B cell (primary cell): ENCODE measurements at places on chromosomes 13 and 19.

GRCh38 chr13:64305246-64305645 lies 2889.6 kb upstream of the PCDH20 start:
- no peak for DNase-seq

- no peak for DNase-seq
These were observed 232.5 kb upstream of the SERP2 start for GRCh38 chr13:44140888-44141724.

DNA sequence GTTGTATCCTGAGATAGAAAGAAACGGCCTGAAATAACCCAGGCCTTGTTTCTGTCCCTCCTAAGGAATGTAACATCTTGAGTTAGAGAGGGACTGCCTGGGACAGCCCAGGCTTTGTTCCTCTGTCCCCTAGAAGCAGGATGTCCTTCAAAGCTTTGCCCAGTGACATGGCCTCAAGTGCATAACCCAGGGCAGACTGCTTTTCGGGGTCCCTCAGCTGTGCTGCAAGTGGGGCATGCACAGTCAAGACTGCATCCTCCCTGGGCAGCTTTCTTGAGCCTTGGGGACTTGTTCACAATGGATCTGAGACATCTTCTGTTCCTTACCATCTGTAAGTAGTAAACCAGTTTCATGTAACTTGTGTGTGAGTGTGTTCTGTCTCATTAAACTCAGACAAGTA lies 7.5 kb upstream of the EPSTI1 start:
- DNase-seq = no peak

- no peak for DNase-seq
These were observed 8.8 kb downstream of the INAFM1 start for GRCh38 chr19:47283405-47284059.

- DNase-seq = no peak
These were observed 239.9 kb upstream of the TSHZ3 start for GRCh38 chr19:31589109-31589508.

- DNase-seq = no peak
These were observed 22.1 kb downstream of the MED4 start for GRCh38 chr13:48072787-48073186.
